ENCODE measurements at places on chromosomes 2 and 18. TPM values are rescaled to one million over a fixed set of nuclear protein-coding genes. Genes with fewer than 3 reads are reported as not detected.

The PLGLB2 gene
- 0.93 TPM for total RNA-seq

The POTEI gene
- total RNA-seq = not detected

The HAT1 gene
- total RNA-seq = 34.0 TPM

The MYCN gene
- 0.29 TPM for total RNA-seq

The KCNE4 gene
- 15.0 TPM for total RNA-seq

The CTLA4 gene
- total RNA-seq = 0.64 TPM
